Ovary (tissue), 10 donors: ENCODE measurements at places on chromosomes 6 and 20. TPM values are rescaled to one million over a fixed set of nuclear protein-coding genes. Genes with fewer than 3 reads are reported as not detected.

PLA2G7 gene
- 0.18 TPM for total RNA-seq

SCP2D1 gene
- not detected for total RNA-seq

DNA sequence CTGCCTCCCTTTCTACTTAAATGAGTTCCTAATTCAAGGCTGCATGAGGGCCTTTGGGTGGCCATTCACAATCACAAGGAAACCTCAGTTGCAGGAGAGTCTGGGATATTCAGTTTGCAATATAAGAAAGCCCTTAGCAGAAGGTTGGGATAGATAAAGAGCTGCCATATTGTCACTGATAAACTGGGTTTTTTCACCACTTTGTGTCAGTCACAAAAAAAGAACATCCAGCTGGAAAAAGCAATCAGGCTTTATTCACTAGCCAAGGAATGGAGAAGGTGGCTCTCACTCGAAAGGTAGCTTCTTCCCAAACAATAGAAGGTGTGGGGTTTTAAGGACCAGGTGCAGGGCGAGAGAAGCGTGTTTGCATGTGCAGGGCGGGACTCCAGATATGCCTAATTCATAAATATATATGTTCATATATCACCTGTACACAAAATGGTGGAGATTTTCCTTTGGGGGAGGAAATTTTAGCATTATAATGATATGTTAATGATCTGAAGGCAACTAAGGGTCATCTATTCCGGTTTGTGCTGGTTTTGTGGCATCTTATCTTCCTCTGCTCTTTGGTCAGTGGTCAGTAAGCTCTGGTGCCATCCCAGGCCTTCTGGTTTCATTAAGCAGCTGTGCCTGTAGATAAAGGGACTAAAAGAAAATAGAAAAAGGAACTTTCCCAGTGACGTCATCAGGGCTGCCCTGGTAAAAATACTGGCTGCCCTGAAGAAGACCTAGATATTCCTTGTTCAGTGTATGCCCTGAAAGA, 97.1 kb upstream of the IYD start:
- no peak overlapping the region for H3K4me3 ChIP-seq
- no peaks in the 10 kb centered on the region for H3K27me3 ChIP-seq
- DNase-seq: no peak
- H3K27ac ChIP-seq: no peak overlapping the region

C6orf47 gene
- total RNA-seq: 19.7 TPM

TRIM10 gene
- total RNA-seq: not detected

- no peak for DNase-seq
- H3K36me3 ChIP-seq: no peaks in the 10 kb centered on the region
- H3K4me1 ChIP-seq: no peaks in the 10 kb centered on the region
- no peak overlapping the region for H3K27ac ChIP-seq
Measured at GRCh38 chr6:66772800-66773199, 1065.8 kb upstream of the EYS start.

DNA sequence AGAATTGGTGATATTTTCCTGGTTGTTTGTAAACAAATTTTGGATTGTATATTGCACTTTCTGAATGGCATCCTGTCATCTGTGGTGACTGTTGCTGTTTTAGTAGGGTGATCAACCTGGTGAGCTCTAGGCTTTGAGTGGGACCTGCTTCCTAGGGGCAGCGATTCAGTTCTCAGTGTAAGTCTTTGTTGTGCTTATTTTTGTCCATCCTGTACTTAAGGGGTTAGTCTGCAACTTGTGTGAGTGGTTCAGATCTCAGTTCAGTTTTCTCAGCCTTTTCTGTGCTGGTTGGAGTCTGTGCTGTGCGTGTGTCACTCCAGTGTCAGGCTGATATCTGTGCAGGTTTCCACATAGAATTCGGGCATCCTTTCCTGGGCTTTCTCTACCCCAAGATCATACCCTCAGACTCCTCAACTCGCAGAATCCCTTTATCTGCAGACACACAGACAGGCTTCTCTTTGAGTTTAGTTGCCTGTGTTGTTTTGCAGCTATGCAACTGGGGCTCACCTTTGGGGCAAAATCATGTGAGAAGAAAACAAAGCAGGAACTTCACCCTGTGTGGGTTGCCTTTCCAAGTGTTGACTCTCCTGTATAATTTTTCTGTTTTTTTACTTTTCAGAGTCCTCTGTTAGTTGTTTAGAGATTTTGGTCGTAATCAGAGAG, 177.7 kb downstream of the FARS2 start:
- H3K4me3 ChIP-seq: no peak overlapping the region
- no peaks in the 10 kb centered on the region for H3K27me3 ChIP-seq
- H3K27ac ChIP-seq: no peak overlapping the region
- no peaks in the 10 kb centered on the region for H3K36me3 ChIP-seq
- H3K4me1 ChIP-seq: no peaks in the 10 kb centered on the region
- DNase-seq: no peak

AVP gene
- not detected for total RNA-seq

WFDC5 gene
- total RNA-seq: not detected

DNA sequence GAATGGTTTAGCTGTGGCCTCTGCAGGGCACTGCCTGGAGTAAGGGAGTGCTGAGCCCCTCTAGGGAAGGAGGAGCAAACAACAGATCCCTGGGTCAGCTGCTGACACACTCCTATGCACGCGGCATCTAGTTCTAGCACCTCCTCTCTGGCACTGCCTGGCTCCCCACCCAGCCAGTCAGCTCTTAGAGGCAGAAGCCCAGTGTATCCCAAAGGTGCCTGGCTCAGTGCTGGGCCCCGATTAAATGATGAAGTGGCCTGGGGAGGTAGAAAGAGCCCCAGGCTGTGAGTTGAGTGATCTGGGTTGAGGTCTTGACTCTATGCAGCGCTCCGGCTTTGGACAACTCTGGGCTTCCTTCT, 7.6 kb upstream of the VEGFA start:
- no peak overlapping the region for H3K27ac ChIP-seq
- peaks cover 2% of the 10 kb centered on the region for H3K4me1 ChIP-seq
- no peak for DNase-seq
- H3K27me3 ChIP-seq: no peaks in the 10 kb centered on the region

GRCh38 chr6:156589281-156589680, 187.9 kb upstream of the ARID1B start:
- DNase-seq: no peak
- no peak overlapping the region for H3K27ac ChIP-seq
- no peaks in the 10 kb centered on the region for H3K36me3 ChIP-seq

- no peak for DNase-seq
- no peaks in the 10 kb centered on the region for H3K27me3 ChIP-seq
- no peak overlapping the region for H3K27ac ChIP-seq
Measured at GRCh38 chr6:39801456-39802251, 9.5 kb downstream of the DAAM2 start.

DNA sequence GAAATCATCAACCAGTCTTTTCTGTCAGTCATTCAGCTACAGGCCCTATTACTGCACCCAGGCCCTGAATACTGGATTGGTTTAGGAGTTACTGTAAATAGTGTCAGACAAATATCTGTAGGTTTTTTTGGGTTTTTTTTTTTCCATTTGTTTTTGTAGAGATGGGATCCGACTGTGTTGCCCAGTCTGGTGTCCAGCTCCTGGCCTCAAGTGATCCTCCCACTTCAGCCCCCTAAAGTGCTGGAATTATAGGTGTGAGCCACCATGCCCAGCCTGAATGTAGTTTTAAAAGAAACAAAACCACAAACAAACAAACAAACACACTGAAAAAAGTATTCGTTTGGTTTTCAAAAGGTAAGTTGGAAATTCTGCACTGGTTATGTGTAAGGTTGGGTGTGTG, 39.6 kb downstream of the DZANK1 start:
- H3K4me1 ChIP-seq: peaks cover 2% of the 10 kb centered on the region
- H3K27me3 ChIP-seq: no peaks in the 10 kb centered on the region
- no peak overlapping the region for H3K27ac ChIP-seq
- no peaks in the 10 kb centered on the region for H3K36me3 ChIP-seq
- no peak for DNase-seq

DNA sequence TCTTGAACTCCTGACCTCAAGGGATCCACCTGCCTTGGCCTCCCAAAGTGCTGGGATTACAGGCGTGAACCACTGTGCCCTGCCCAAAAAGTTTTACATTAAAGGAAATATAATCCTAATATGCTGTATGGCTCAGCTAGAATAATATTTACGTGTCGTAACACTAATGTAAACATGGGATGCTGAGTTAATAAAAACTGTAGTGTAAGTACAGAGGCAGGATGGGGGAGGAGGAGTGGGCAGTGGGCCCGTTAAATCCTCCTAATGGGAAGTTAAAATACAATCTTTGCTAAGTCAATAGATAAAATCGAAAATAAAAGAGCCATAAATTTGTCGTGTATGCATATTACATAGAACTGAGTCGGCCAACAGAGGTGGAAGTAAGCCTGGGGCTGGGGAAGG, 12.1 kb upstream of the IP6K3 start:
- H3K4me1 ChIP-seq: no peaks in the 10 kb centered on the region
- H3K27me3 ChIP-seq: no peaks in the 10 kb centered on the region
- DNase-seq: no peak
- no peaks in the 10 kb centered on the region for H3K36me3 ChIP-seq
- no peak overlapping the region for H3K4me3 ChIP-seq

HRH3 gene
- total RNA-seq: not detected

TMC2 gene
- total RNA-seq: not detected
